ENCODE measurements at places on chromosomes 5 and 9. TPM values are rescaled to one million over a fixed set of nuclear protein-coding genes. Genes with fewer than 3 reads are reported as not detected.

SLC34A1 gene
- 0.05 TPM for total RNA-seq

CYLC2 gene
- total RNA-seq: not detected

ENG gene
- total RNA-seq: 1.7 TPM

FOXD4 gene
- total RNA-seq: 0.38 TPM

GRCh38 chr9:7287986-7288385, 511.6 kb downstream of the DMAC1 start:
- H3K27me3 ChIP-seq: no peaks in the 10 kb centered on the region
- DNase-seq: no peak
- no peak overlapping the region for H3K27ac ChIP-seq
- no peak overlapping the region for H3K4me3 ChIP-seq

GRCh38 chr9:18149471-18150011, 324.4 kb upstream of the ADAMTSL1 start:
- no peak for DNase-seq
- no peaks in the 10 kb centered on the region for H3K27me3 ChIP-seq
- H3K4me3 ChIP-seq: no peak overlapping the region
- no peaks in the 10 kb centered on the region for H3K4me1 ChIP-seq
- no peak overlapping the region for H3K27ac ChIP-seq

DNA sequence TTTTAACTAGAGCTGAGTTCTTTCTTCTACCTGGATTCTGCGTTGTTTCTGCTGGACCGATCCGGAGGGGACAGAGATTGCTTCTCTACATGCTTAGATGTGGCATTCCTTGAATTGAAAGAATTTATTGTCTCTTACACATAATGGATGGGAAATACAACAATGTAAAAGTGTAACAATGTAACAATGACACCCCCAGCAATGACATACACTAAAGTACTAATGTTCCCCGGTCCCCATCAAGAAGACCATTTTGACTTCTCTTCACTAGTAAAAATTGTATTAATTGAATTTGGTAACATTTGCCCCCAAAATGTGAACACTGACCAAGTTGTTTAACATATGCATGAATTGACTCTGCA, 760.2 kb downstream of the TAF11L14 start:
- H3K4me3 ChIP-seq: no peak overlapping the region
- no peaks in the 10 kb centered on the region for H3K36me3 ChIP-seq
- H3K4me1 ChIP-seq: no peaks in the 10 kb centered on the region
- DNase-seq: no peak
- no peak overlapping the region for H3K27ac ChIP-seq

DNA sequence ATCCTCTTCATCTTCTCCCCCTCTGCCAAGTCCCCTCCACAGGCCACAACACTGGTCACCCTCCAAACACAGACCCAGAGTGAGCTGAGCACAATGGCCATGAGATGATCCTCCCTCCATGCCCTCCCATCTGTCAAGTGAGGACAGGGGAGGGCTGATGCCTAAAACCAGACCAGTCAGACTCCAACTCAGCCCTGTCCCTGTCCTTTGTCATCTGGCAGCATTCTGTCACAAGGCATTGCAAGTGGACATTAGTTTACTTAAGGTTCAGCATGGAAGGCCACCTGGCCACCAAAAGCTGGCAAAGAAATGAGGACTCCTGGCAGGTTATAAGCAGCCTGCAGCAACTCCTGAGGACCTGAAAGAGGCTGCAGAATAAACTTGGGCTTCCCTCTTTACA, 136.2 kb upstream of the SLC30A5 start:
- peaks cover 2% of the 10 kb centered on the region for H3K4me1 ChIP-seq
- H3K27ac ChIP-seq: no peak overlapping the region
- no peak overlapping the region for H3K4me3 ChIP-seq
- no peaks in the 10 kb centered on the region for H3K36me3 ChIP-seq

- H3K4me3 ChIP-seq: no peak overlapping the region
- no peaks in the 10 kb centered on the region for H3K36me3 ChIP-seq
- no peaks in the 10 kb centered on the region for H3K27me3 ChIP-seq
- no peak overlapping the region for H3K27ac ChIP-seq
- peaks cover 2% of the 10 kb centered on the region for H3K4me1 ChIP-seq
Observed at GRCh38 chr5:112762113-112762810, 24.6 kb downstream of the APC start.

GRCh38 chr9:6549106-6549800, 96.3 kb downstream of the GLDC start:
- no peak for DNase-seq
- no peak overlapping the region for H3K4me3 ChIP-seq
- H3K36me3 ChIP-seq: no peaks in the 10 kb centered on the region
- H3K4me1 ChIP-seq: no peaks in the 10 kb centered on the region
- H3K27ac ChIP-seq: no peak overlapping the region
- no peaks in the 10 kb centered on the region for H3K27me3 ChIP-seq

DNA sequence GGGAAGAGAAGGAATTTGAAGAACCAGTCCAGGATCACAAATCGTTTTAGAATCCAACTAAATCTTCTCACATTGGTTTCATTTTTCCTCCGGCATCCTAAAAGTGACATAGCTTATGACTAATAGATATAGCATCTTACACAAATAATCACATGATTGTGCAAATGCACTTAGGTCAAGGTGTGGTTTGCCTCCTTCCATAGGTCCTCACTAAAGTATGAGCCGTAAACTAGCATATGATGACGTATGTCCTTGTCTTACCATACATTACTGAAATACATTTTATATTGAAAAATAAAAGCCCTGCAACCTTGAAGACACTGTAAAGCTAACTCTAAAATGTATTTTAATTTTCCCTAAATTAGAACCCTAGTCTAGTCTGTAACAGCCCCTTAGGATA, 362.7 kb upstream of the ADAMTS16 start:
- H3K4me3 ChIP-seq: no peak overlapping the region
- H3K27me3 ChIP-seq: no peaks in the 10 kb centered on the region
- no peaks in the 10 kb centered on the region for H3K36me3 ChIP-seq
- H3K4me1 ChIP-seq: no peaks in the 10 kb centered on the region

- H3K4me1 ChIP-seq: no peaks in the 10 kb centered on the region
- H3K27ac ChIP-seq: no peak overlapping the region
- H3K27me3 ChIP-seq: no peaks in the 10 kb centered on the region
- DNase-seq: no peak
- H3K4me3 ChIP-seq: no peak overlapping the region
Observed at GRCh38 chr5:54975701-54976100, 9.7 kb downstream of the ESM1 start.

- H3K27me3 ChIP-seq: no peaks in the 10 kb centered on the region
- no peaks in the 10 kb centered on the region for H3K4me1 ChIP-seq
- DNase-seq: no peak
- H3K4me3 ChIP-seq: no peak overlapping the region
- no peaks in the 10 kb centered on the region for H3K36me3 ChIP-seq
Observed at GRCh38 chr9:71349218-71349617, 227.8 kb upstream of the TRPM3 start.

GRCh38 chr5:174086751-174087150, 41.2 kb downstream of the NSG2 start:
- H3K4me1 ChIP-seq: no peaks in the 10 kb centered on the region
- H3K27me3 ChIP-seq: no peaks in the 10 kb centered on the region
- no peaks in the 10 kb centered on the region for H3K36me3 ChIP-seq
- no peak overlapping the region for H3K4me3 ChIP-seq

Data from thymus (tissue), 14 donors.